ENCODE measurements at places on chromosomes 11 and 22.

DNA sequence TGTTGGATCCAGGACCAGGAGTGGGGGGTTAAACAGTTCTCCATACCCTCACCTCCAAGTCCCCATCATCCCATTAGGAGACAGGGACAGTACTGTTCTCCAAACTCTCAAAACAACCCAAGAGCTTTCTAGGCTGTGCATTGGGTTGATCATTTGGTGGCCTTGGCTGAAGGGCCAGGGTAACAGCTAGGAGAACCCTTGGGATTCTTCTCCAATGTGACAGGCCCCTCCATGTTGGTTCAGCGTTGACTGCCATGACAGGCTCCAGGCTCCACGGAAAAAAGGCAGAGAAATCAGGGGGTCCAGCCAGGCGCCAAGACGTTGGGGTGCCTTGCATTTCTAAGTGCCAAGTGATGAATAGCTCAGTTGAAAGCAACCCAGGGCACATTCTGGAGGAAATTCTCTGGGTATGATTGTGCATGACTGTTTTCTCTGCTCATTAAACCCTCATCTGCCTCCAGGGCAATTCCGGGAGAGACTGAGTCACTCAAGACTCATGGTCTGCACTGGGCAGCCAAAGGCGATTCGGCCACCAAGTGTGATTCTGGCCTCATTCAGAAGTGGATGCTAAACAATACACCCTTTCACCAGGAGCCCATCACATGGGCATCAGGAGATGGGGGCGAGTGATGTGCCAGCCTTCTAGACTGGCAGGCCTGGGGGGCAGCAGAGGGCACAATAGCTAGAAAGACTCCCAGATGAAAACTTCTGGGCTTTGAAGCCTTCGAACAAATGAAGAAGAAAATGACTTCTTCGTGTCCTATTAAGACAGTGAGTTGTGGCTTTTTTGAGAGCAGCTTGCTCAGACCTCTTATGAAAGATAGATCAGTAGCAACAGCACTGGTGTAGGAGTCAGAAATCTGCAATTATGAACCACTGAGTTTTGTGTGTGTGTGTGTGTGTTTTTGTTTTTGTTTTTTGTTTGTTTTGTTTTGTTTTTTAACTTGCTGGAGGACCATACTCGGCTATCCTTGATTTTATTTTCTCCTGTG lies 27.7 kb downstream of the CD44 start:
- peak; percentile 65 for DNase-seq

DNA sequence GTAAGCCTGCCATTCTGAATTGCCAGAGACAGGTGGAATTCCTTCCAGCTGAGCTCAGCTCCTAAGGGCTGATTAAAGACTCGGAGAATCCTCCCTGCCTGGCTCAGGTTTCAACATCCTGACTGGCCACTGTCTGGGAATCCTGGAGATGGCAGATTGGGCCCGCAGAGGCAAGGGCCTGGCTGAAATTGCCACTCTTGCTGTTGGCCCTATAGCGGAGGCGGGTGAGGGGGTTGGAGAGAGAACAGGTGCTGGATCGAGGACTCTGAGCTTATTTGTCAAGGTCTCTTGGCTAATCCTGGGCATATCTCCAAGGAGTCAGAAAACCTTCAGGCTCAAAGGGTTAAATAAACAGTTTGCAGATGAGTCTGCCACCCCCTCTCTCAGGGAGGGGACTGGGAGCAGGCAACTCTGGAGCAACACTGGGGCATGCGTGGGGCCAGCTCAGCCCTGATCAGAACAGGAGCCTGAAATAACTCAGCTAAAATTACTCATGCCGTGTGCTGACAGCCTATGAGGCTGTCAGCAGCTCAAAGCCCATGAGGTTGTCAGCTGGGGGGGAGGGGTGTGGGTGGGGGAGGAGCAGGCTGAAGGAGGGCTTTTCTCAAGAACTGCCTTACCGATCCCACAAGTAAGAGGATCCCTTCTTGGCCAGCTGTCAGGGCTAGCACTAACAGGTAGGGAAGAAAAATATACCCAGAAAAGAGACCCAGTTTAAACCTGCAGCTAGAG lies 14.7 kb upstream of the MFRP start:
- DNase-seq: no peak

GRCh38 chr22:42976217-42976933 lies 38.6 kb downstream of the PACSIN2 start:
- DNase-seq: no peak

- DNase-seq: no peak
These were observed 2.1 kb downstream of the WEE1 start for GRCh38 chr11:9575260-9576240.

DNA sequence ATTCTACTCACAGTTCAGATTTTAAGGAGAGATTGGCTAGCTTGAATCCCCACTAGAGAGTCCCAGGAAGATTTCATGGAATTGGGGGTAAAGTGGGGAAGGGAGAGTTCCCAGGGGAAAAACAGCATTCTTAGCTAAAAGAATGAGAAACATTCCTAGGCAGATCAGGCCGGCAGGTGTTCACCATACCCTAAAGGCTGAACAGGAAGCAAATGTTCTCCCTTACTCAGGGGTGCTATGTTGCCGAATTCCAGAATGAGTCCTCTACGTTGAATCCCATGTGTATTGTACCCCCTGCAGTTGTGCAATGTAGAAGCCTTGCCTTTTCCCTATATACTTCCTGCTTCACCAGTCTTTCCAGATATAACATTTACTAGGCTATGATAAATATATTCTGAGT lies 135.2 kb upstream of the NCAM1 start:
- no peak for DNase-seq

DNA sequence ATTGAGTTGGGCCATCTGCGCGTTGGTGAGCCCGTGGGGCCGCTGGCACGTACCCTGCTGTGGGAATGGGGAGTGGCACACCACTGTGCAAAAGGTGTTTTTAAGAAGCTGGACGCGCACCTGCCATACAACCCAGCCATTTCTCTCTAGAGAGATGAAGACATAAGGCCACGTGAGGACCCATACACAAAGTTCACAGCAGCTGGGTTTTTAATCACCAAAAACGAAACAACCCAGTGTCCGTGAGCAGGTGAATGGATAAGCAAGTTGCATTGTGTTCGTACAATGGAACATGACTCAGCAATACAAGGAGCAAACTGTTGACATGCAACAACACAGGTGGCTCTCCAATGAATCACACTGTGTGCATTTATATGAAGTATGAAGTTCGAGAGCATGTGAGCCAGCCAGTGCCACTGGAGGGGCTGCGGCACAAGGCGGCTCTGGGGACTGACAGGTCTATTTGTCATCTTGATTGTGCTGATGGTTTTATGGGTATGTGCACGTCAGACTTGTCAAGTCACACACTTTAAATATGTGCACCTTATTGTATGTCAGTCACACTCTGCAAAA lies 30.6 kb upstream of the PANX2 start:
- no peak for DNase-seq

- no peak for DNase-seq
These were observed 8.9 kb upstream of the PLXNB2 start for GRCh38 chr22:50316114-50317065.

DNA sequence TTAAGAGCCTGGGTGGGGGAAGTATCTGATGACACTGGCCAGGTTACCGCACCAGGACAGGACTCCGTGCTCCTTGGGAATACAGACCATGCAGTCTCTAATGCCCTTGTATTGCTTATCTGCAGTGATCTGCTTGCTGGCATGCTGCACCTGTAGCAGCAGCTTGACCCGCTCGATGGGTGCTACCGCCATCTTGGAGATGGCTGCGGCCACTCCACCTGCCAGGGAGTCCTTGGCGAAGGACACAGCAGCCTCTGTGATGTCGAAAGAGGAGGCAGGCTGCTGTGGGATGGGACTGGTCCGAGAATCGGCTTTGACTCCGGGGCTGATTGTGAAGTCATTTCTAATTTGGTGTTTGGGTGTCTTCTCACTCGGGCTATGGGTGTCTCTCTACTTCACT lies 3.1 kb downstream of the WBP2NL start:
- no peak for DNase-seq

DNA sequence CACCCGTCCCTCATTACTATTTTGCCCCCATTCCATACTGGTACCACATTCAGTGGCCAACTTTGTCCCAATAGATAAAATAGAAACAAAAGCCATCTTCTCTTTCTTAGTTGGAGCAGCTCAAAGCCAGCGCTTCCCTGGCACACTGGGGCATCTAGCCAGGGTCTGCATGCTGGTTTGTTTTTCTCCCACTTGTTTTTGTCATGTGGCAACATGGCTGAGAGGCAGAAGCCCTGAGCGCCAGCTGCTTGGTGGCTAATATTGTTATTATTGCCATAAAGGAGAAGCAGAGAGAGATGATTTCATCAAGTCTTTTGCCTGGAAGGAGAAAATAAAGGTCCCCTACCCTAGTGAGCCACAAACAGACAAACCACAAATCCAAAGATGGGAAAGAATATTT lies 48.4 kb upstream of the CRTAM start:
- DNase-seq: no peak

GRCh38 chr11:126384449-126385070 lies 29.1 kb downstream of the ST3GAL4 start:
- DNase-seq: no peak

- DNase-seq: no peak
These were observed 114.1 kb downstream of the ADAMTS15 start for GRCh38 chr11:130562549-130562948.

- no peak for DNase-seq
These were observed 719 bp downstream of the TALDO1 start for GRCh38 chr11:748007-748359.

GRCh38 chr11:17004486-17005148 lies 9.6 kb downstream of the PLEKHA7 start:
- no peak for DNase-seq

GRCh38 chr11:65311170-65311678 lies 3.4 kb upstream of the CDC42EP2 start:
- no peak for DNase-seq

DNA sequence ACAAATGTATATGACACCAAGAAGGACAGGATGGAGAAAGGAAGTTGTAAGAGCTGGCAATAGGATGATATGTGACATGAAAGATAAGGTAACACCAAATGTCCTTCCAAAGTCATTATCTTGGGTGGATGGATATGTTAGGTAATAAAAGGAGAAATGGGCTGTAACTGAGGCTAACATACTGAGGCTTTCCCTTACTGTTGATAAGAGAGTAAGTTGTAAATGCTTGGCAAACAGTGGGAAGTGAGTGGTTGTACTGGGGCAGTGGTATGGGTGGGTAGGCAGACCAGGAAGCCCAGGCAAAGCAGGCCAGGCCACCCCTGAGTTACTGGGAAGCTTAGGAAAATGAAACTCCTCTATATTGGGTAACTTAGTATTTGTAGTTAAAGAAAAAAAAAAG lies 73.7 kb downstream of the ARHGAP42 start:
- DNase-seq: no peak

DNA sequence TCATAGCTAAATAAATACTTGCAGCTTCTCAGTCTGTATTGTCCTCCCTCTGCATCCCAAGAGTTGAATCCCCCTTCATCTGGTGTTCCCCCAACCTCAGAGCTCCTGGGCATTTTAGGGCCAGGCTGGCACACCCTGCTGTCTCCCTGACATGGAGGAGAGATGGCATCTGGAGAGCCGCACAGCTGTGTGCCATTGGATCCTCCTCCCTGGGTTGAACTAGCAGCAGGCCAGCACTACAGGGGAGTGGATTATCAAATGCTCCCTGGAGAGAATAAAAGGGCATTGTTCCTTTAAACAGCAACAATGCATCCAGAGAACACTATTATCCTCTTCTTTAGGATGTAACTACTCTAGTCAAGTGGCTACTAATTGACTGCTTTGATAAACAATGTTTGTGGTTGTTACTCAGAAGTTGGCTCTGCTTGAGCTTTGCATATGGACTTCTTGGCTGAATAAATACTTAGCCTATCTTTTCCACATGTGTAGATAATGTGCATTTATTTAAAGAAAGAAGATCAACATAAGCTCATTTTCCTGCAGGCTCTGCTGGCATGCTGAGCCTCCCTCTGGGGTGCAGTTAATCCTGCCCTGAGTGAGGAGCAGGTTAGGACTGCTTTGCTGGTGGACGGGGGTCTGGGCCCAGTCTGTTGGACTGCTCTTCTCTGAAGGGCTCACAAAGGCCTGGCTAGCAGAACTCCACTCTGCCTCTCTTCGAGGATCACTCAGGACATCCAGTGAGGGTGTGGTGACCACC lies 897.2 kb downstream of the TBC1D22A start:
- DNase-seq: no peak

GRCh38 chr11:8683115-8683807 lies 669 bp downstream of the RPL27A start:
- DNase-seq: no peak

- DNase-seq: no peak
These were observed 35.9 kb upstream of the VPREB1 start for GRCh38 chr22:22208652-22209051.
